ENCODE measurements at places on chromosomes 6 and 20.

DNA sequence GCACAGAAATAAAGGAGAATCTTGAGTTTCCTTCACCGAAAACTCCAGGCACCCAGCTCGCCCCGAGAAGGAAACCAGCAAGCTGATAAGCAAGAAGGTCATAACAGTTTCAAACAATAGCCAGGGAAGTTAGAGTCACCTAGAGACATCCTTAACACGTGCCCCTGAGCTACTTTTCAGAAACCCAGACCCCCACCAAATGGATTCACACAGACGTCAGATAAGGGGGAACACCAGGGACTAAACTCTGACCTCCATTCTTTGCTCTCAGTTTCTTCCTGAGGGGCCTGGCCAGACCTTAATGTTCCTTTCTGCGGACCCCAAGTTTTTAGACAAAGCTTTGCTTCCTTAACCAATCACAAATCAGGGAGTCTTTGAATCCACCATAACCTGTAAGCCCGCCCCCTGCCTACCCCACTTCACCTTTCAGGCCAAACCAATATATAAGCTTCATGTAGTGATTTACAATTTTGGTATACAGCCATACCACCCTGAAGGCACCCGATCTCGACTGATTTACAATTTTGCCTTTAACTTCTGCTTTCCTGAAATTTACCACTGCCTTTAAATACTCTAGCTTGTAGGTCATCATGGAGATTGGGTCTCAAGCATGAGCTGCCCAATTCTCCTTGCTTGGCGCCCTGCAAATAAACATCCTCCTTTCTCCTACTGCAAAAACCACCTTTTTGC, 11.7 kb downstream of the SOD2 start:
- DNase-seq = no peak

GRCh38 chr6:79631693-79632172, 604 bp downstream of the SH3BGRL2 start:
- DNase-seq = no peak

GRCh38 chr6:28809947-28810658, 113.7 kb downstream of the TRIM27 start:
- DNase-seq = no peak

GRCh38 chr6:1247056-1247455, 64.8 kb upstream of the FOXQ1 start:
- no peak for DNase-seq

DNA sequence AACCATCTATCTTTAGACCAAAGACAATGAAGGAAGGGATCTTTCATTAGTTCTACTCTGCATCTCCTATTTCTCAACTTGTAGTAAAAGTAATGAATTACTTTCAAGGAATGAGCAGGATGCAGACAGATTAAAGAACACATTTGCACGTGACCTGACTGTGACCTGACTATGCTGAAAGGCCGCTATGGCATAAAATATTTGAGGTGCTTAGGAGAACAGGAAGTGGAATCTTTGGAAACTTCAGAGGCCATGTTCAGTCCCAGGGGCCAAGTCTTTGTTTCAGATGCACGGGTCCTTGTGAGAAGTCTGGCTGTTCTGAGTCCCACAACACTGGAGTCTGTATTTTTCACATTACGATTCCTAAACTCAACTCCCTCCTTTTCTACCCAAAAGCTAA, 41.0 kb downstream of the NINL start:
- no peak for DNase-seq

GRCh38 chr6:85044361-85044760, 280.0 kb upstream of the TBX18 start:
- peak; percentile 30 for DNase-seq

- DNase-seq = peak; percentile 2
These were observed at the start of gene ISM1 for GRCh38 chr20:13220904-13221297. Gene ISM1 (plus strand): TSS chr20:13221274. CDS start chr20:13221777, 503 bp downstream.

GRCh38 chr6:62129127-62129526, 156.9 kb downstream of the KHDRBS2 start:
- DNase-seq = no peak

Data from fibroblast of skin of scalp (primary cell).